ENCODE measurements at places on chromosomes 6 and 20.

- DNase-seq, result no peak
Observed at GRCh38 chr6:49548613-49549304, 1.7 kb upstream of the C6orf141 start.

- no peak for DNase-seq
Observed at GRCh38 chr6:39428152-39428551, 105.7 kb upstream of the KCNK16 start.

DNA sequence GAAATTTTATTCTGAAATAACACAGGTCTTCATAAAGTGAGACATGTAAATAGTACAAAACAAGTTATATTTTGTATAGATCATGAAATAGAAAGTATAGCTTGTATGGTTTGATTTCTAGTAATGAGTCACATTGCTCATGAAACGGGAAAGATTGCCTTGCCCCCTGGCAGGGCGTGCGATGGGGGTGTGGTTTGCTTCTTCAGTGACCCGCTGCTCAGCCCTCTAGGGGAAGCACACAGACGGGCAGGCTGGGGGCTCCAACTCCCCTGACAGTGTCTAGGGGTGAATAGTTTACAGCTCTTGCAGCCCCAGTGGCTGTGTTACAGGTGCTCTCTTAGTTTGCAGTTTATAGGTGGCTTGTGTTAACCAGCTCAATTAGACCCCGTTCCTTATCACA lies 170.5 kb upstream of the RGS17 start:
- no peak for DNase-seq

DNA sequence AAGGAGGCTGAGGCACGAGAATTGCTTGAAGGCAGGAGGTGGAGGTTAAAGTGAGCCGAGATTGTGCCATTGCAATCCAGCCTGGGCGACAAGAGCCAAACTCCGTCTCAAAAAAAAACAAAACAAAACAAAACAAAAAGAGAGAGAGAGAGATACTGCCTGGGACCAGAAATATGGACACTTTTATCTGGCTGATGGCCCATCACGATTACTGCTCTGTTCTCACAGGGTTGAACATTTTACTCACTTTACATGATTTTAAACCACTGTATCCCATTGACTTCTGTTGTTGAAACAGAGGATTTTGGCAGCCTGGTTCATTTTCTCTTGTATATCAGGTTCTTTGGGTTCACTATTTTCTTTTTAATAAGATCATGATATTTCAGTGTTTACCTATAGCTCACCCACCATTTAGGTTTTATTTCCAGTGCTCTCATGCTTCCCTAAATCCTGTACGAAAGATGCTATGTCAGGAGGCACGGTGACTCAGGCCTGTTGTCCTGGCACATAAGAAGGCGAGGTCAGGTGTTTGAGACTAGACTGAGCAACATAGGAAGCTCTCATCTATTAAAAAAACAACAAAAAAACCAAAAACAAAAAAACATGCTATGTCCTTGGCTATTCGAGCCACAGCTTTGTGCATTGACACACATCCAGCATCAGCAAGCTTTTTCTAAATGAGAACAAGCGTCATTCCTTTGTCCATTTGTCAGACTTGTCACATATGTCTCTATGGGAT lies 34.5 kb upstream of the RREB1 start:
- no peak for DNase-seq

DNA sequence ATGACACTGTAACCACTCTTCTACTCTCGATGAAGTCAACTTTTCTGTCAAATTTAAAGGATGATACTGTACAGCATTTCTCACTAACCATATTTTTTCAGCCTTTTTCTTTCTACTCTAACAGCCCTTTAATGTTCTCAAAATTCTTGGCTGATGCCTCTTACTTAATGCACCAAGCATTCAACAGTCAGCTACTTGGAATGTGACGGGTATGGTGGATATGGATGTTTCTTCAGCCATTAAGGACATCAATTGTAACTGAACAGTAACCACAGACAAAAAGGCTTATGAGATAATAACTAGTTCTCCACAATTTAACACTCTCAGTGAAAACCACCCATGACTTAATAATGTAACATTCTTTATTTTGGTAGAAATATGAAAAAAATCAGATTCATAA lies 467.2 kb upstream of the ZNF337 start:
- DNase-seq, result no peak

GRCh38 chr6:34196116-34196832 lies 40.4 kb upstream of the HMGA1 start:
- DNase-seq, result peak; percentile 86

- no peak for DNase-seq
Observed at GRCh38 chr20:9571783-9572182, 57.4 kb downstream of the LAMP5 start.

DNA sequence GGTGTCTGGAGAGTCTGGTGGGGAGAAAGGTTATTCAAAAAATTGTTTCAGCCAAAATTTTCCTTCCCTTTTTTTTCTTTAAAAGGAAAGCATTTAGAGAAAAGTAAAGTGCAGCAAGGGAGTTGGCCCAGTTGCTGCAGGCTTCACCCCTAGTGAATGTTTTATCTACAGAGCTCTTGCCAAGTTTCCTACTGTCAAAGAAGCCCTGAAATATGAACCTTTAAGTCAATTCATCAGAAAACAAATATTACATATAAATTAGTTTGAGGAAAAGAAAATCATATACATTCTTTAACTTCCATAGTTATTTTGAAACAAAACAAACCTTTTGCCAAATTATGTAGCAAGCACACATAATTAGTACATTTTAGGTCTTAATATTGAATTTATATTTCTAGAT lies 25.0 kb upstream of the HMGCLL1 start:
- no peak for DNase-seq

DNA sequence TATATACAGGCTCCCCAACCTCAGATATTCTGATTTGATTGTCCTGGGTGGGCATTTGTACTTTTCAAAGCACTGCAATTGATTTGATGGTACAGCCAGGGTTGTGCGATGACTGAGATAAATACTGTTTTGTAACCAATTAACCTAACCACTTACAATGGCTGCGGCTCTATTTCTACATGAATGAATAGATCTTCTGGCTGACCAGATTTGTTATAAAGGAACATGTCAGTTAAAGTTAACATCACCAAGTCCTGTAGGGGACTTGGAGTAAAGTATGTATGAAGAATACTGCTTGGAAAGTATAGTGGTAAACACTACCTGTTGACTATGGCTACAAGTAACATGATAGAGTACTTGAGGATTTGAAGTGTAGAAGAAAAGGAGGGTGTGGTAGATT lies 369.2 kb upstream of the JAG1 start:
- DNase-seq, result no peak

DNA sequence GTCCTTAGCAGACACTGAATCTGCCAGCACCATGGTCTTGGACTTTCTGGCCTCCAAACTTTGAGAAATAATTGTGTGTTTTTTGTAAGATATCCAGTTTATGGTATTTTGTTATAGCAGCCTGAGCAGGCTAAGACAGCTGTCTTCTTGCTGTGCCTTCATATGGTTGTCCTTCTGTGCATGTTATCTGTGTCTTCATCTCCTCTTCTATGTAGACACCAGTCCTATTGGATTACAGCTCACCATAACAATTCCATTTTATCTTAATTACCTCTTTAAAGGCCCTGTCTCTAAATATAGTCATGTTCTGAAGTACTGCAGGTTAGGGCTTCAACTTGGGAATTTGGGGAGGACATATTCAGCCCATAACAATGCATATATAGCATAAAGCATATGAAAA lies 44.3 kb upstream of the REV3L start:
- DNase-seq, result no peak

GRCh38 chr6:169371344-169372127 lies 117.9 kb upstream of the THBS2 start:
- DNase-seq, result no peak

GRCh38 chr20:25600632-25601031 lies 15.3 kb upstream of the NINL start:
- DNase-seq, result no peak

- DNase-seq, result no peak
Observed at GRCh38 chr20:63471717-63471980, 806 bp downstream of the KCNQ2 start.

DNA sequence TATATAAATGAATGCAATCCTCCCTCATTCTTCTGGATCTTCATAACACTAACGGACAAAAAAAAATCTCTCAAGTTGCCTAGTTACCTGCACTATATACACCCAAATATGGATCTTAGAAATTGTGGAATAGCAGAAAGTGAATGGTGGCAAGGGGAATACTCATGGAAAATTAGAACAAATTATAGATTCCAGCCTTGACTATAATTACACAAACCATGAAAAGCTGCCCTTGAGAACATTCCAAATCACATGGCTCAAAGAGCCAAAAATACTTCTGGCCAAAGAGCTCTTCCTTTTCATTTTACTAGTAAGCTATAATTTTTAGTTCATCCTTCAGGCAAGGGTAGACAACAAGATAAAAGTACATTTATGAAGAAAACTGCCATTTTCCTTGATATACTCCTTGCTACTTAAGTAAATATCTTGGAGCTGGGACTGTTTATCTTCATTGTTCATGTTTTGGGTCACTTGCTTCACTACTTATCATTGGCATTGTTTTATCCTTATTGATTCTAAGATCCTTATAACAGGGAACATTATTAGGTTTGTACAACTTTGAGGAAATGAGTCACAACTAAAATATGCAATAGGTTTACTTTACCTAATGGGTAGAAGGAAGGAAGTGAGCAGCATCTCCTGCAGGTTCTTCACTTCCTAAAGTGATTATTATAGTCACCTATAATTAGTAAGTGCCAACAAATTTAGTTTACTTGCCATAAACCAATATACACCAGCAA lies 6.4 kb upstream of the MTRES1 start:
- no peak for DNase-seq

DNA sequence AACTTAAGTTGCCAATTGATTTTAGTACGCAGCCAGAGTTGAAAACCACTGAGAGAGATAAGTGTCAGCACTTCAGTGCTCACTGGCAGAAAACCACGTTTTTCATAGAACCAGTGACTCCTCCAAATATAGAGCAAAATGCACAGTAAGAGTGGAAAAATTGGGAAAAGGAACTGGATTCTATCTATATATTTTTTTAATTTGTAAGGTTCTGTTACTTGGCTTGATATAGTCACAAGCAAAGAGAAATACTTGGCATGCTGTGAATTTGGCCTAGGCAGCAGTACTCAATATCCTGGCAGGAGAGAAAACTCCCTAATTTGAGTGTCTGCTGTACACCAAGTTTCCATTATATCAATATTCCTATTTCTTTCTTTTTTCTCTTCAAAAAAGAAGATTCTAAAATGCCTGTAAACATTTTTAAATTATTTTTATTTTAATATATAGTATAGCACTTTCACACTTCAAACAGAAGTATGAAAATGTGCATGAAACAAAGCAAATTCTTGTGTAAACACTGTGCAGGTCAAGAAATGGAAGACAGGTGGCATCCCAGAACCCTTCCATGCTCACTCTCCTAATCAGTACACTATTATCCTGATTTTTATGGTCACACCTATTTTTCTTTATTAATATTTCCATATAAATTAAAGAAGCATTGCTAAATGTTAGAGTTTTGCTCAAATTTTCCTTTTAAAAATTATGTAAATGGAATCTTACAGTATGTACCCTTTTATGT lies 561.8 kb upstream of the RNF217 start:
- no peak for DNase-seq

GRCh38 chr20:37534401-37535157 lies 6.9 kb upstream of the BLCAP start:
- no peak for DNase-seq

- no peak for DNase-seq
Observed at GRCh38 chr6:161954699-161955276, 680.9 kb upstream of the AGPAT4 start.

DNA sequence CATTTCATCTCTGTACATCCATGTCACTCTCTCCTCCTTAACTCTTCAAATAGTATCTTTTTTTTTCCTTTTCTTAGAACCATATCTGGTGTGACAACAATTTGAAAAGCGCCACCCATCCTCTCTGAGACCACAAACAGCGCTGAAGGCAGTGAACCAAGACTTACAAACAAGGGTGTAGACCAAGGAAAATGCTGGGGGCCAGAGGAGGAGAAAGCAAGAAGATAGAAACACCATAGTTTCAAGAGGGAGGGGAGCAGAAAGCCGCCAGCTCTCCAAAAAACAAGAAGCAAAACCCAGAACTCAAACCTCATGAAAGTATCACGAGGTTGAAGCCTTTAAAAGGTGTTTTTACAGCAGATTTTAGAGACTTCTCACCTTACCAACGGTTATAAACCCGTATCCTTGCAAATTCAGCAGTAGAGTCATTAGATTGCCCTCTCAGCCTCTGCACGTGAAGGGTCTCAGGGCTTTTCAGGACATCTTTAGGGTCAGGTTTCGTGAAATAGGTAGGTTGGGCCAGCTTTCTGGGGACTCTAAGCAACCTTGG lies 13.3 kb upstream of the RIPOR2 start:
- no peak for DNase-seq

DNA sequence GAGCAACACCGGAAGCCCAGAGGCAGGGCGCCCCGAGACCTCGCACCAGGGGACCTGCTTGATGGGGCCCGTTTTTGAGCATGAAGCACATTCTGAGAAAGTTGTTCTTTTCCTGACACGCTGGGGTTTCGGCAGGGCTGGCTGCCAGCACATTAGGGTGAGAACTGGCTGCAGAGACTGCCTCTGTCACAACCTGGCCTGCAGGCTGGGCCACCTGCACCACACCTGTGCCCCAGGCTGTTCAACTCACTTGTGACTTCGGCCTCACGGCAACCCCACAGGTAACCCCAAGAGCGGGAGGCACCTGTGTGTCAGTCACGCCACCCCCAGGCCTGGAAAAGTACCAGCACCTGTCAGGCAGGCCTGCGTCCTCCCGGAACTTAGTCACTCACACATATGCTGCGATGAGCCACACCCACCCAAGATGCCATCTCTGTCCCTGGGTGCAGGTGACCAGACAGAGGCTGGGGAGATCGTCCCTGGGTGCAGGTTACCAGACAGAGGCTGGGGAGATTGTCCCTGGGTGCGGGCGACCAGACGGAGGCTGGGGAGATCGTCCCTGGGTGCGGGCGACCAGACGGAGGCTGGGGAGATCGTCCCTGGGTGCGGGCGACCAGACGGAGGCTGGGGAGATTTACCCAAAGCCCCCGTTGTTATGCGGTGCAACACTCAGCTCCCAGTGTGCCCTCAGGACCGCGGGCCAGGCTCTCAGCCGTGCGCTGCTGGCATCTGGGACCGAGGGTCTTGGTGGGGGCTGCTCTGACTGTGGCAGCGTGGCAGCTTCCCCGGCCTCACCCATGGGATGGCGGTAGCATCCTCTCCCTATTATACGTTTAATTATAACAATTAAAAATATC lies 82.5 kb upstream of the BHLHE23 start:
- no peak for DNase-seq

- no peak for DNase-seq
Observed at GRCh38 chr6:167683028-167683862, 143.5 kb upstream of the AFDN start.

GRCh38 chr6:39657355-39658135 lies 67.7 kb downstream of the KIF6 start:
- no peak for DNase-seq

- DNase-seq, result no peak
Observed at GRCh38 chr6:126804332-126805064, 314.0 kb upstream of the RSPO3 start.

All from activated T-helper 9 cell treated with anti-CD3 and anti-CD28 coated beads, Interleukin-2, amount 50 U/mL, for 16 hours (primary cell).